ENCODE measurements at places on chromosomes 6 and 20.

DNA sequence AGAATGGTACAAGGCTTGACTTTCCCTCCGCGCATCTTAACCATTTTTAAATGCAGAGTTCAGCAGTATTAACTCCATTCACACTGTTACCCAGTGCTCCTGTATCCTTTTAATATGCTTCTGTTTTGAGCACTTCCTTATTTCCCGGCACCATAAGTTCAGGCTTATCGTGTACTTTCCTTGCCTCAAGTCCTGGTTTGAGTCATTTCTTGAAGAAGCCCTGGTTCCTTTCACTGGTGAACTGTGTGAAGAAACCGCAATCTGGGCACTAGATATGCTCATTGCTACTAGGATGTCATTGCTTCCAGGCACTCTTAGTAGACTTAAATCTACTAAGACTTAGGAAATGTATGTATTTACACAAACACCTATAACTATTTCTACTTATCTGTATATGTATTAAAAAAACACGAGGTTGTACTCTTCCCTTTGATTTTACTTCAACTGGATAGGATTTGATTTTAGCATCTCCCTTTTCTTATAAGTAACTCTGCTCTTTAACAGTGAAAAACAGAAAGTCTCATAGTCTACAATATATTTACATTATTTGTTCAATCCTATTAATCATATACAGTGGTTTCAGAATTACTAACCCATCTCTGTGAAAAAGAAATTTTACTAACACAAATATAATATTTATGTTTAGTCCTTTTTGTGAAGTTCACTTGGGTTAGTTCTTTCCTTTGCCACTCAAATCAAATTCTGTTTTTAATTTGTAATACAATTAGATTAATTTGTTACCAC is 135.5 kb downstream of the CDKAL1 start:
- no peak for DNase-seq

- DNase-seq, result no peak
Measured at GRCh38 chr6:19833947-19834346, 3.2 kb upstream of the ID4 start.

GRCh38 chr6:15322781-15323536 is 77.1 kb downstream of the JARID2 start:
- DNase-seq, result no peak

GRCh38 chr6:45637611-45638257 is 260.0 kb upstream of the SUPT3H start:
- DNase-seq, result no peak

GRCh38 chr6:107272246-107272645 is 156.9 kb upstream of the BEND3 start:
- no peak for DNase-seq

- DNase-seq, result no peak
Measured at GRCh38 chr6:9405369-9405768, 970.0 kb upstream of the SLC35B3 start.

All from upper lobe of right lung (tissue), 1 donor.